PC-3 (cell line): ENCODE measurements at places on chromosomes 16 and 17.

DNA sequence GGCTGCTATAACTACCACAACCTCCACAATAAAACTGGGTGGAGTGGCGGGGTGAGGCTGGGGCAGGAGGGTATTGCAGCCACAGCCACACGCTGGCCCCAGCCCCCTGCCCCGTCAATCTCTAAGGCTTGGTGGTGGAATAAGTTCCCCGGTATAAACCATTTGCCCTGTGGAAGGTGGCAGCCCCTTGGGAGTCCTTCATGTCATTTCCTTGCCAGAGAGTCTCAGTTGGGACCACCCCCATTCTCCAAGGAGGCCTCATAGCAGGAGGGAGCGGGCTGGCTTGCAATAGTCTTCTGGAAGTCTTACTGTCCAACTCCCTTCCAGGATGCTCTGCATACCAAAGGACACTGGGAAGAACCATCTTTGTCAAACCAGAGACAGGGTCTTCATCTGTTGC, 19.4 kb downstream of the CD300A start:
- H3K27me3 ChIP-seq = peaks cover 57% of the 10 kb centered on the region
- H3K4me1 ChIP-seq = no peaks in the 10 kb centered on the region

GRCh38 chr17:80461528-80462160, 14.8 kb downstream of the NPTX1 start:
- H3K4me1 ChIP-seq = peaks cover 6% of the 10 kb centered on the region; the same call in 1 of the 2 replicates
- H3K4me3 ChIP-seq = no peak overlapping the region
- DNase-seq = no peak
- no peak overlapping the region for H3K27ac ChIP-seq
- H3K27me3 ChIP-seq = peaks cover 20% of the 10 kb centered on the region; the same call in 1 of the 2 replicates

- no peaks in the 10 kb centered on the region for H3K4me1 ChIP-seq
- H3K27ac ChIP-seq = no peak overlapping the region
- no peaks in the 10 kb centered on the region for H3K27me3 ChIP-seq
- no peak overlapping the region for H3K4me3 ChIP-seq
- no peak for DNase-seq
- no peaks in the 10 kb centered on the region for H3K36me3 ChIP-seq
Observed at GRCh38 chr17:82840431-82840831, 609 bp upstream of the ZNF750 start.

GRCh38 chr17:42841975-42842685, 2.2 kb upstream of the AOC2 start:
- no peak overlapping the region for H3K27ac ChIP-seq
- peaks cover 8% of the 10 kb centered on the region for H3K4me1 ChIP-seq
- H3K27me3 ChIP-seq = no peaks in the 10 kb centered on the region
- H3K36me3 ChIP-seq = peaks cover 53% of the 10 kb centered on the region
- no peak overlapping the region for H3K4me3 ChIP-seq
- DNase-seq = no peak

DNA sequence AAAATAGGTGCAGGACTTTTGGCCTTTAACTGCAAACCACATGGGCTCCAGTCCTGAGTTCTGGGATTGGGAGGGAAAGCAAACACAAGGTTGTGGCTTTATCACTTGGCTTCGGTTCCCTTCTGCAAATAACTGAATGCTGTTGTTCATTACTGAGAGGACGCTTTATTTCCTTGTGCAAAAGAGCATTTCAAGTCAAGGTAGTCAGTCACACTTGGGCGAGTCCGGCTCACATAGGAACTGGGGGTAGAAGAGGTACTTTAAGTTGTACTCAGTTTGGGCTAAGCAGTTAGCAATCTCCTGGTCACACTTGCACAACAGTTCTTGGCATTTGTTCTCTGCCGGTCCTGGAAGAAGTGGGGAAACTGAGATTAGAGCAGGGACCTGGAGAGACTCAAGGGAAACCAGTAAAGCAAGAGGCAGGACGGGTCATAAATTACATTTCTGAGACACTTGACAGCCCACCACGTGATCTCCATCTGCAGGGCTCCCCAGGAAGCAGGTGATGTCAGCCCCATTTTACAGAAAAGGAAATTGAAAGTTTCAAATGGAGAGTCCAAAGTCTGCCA, 21.6 kb downstream of the PLA2G10 start:
- peaks cover 5% of the 10 kb centered on the region; the same call in 1 of the 2 replicates for H3K36me3 ChIP-seq
- no peak overlapping the region for H3K4me3 ChIP-seq
- no peak overlapping the region for H3K27ac ChIP-seq
- H3K4me1 ChIP-seq = no peaks in the 10 kb centered on the region
